Substantia nigra (tissue), 51 donors: ENCODE measurements at places on chromosomes 12 and 14.
A peak's percentile ranks its signal among the peaks of the same experiment; 100 is the strongest.

DNA sequence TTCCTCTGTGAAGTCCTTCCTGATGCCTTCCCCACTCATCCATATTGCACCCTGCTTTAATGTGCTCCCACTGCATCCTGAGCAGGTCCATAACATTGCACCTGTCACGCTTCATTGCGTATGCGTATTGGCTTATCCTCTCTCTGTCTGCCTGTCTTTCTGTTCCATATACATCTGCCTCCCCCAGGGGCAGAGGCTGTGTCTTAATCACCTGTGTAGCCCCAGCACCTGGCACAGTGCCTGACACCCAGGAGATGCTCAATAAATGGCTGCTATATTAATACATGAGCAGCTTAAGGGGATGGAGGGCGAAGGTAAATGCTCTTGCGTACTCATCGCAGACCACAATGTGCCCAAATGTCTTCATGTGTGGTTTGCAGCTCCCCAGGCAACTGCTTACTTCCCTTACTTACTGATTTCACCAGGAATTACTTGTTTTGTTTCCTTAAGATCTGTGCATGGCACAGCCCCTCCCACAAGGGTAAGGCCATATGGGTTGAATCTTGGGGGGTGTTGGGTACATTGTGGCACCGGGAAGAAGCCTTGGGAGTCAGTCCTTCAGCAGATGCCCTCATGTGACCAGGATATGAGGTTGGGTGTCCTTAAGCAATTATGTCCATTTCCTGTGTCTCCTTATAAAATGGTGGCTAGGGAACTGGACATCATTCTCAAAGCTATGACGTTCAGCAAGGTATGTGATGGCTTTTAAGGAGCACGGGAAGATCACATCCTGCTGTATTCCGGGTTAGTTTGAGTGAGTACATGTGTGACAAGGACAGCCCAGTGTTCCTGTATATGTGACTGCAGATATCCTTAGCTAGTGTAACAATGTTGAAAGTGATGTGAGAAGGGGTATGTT is 848 bp upstream of the CPNE6 start:
- DNase-seq, result no peak

DNA sequence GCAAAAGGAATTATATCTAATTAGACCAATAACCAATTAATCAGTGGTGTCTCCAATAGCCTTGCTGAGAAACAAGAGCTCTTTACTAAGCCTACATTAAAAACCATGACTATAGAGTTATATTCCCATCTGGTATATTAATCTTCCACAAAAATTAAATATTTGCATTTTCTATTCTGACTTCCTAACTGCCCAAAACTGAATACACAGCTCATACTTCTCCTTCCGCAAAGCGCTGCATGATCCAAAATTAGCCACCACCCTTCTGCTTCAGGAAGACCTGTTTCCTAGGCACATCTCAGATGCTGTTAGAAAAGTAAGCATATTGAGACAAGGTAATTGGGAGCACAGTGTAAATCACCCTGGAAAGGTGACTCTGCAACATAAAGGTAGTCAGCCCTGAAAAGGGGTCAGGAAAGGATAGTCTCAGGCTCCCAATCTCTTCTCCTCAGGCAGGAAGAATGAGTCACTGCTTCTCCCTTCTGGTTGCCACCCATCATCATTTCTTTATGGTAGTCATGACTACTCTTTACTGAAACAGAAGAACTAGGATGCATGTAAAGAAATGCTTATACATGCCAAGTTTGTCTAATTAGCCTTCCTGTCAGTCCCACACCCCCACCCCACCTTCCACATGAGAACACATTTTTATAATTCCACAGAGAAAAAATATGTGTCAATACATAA is 54.3 kb downstream of the PLCZ1 start:
- DNase-seq, result no peak

- no peak for DNase-seq
Observed at GRCh38 chr14:100168506-100168905, 9.1 kb upstream of the DEGS2 start.

- DNase-seq, result no peak
Observed at GRCh38 chr12:11678781-11679180, 29.3 kb downstream of the ETV6 start.

DNA sequence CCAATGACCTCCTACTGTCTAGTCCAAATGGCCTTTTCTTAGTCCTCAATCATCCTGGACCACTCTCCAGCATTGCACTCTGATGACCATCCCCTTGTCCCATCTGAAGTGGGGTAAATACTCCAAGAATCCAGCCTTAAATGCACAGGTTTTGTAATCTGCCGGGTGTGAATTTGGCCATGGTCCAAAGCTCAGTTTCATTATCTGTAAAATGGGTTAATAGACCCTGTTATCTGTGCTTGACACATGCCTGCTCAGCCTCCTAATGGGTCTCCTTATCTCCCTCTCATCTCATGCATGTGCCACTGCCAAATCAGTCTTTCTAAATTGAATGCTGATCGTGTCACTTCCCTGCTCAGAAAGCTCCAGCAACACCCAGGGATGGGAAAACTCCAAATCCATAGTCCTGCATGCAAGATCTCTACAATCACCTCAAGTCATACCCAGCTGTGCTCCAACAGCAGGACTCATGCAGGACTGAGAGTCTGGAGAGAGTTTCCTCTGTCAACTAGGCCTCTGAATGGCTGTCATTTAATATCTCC is 22.3 kb downstream of the LGR5 start:
- no peak for DNase-seq

GRCh38 chr12:83197483-83197914 is 510.8 kb downstream of the TMTC2 start:
- DNase-seq, result no peak

GRCh38 chr12:124681779-124682391 is 114.5 kb upstream of the NCOR2 start:
- DNase-seq, result no peak

DNA sequence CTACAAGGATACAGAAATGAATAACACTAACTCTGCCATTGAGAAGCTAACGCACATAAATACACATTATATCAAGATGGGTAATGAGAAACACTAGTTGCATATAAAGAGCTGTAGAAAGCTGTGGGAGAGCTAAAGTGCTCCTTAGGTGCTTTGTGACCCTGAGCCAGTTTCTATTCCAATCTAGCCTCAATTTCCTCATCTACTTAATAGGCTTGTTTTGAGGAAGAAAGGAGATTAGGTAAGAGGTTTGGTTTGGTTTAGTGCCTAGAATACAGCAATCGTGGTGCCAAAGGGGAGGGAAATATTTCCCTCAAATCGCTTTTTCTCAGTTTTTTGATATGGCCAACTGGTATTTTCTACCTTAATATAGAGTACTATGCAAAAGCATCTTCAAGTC is 994 bp downstream of the SRP54 start:
- no peak for DNase-seq

- no peak for DNase-seq
Observed at GRCh38 chr12:1800401-1801302, 19.7 kb upstream of the LRTM2 start.

GRCh38 chr12:51242876-51243275 is 4.2 kb downstream of the DAZAP2 start:
- no peak for DNase-seq

DNA sequence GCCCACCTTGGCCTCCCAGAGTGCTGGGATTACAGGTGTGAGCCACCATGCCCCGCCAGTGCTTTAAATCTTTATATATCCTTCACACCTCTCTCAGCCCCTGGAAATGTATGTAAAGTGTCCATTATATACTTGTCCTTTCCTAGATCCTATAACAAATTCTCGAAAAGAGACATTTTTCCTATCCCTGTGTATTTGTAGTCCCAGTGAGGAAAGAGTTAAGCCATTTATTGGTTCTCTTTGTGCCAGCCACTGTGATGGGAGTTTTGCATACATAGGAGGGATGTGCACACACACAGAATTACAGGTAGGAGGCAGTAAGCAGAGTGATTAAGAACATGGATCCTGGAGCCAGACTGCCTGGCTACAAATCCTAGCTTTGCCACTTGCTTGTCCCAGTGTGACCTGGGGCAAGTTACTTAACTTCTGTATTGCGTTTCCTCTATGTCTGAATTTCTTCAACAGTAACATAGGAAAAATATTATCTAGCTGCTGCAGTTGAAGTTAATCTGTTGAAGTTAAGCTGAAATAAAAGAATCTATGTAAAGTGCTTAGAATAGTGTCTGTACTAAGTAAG is 2.1 kb upstream of the RABGGTA start:
- no peak for DNase-seq

DNA sequence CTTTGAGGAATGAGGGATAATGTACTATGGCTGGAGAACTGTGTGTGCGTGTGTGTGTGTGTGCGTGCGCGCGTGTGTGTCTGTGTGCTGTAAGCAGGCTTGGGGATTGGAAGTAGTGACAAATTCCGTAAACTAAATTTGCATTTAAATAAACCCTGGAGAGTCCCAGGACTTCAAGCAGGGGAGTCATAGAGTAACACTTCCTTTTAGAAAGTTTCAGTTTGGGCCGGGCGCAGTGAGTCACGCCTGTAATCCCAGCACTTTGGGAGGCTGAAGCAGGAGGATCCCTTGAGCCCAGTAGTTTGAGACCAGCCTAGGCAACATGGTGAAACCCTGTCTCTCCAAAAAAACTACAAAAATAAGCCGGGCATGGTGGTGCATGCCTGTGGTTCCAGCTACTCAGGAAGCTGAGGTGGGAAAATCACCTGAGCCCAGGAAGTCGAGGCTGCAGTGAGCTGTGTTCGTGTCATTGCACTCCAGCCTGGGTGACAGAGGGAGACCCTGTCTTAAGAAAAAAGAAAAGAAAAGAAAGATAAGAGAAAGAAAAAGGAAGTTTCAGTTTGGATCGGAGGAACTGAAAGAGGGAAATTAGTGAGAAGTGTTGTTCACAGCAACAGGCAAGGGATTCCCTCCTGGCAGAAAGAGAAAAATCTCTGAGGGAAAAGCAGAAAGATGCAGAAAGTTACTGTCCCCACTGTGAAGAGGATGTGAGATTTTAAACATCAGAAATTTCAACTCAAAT is 222.7 kb upstream of the SOX5 start:
- DNase-seq, result no peak

DNA sequence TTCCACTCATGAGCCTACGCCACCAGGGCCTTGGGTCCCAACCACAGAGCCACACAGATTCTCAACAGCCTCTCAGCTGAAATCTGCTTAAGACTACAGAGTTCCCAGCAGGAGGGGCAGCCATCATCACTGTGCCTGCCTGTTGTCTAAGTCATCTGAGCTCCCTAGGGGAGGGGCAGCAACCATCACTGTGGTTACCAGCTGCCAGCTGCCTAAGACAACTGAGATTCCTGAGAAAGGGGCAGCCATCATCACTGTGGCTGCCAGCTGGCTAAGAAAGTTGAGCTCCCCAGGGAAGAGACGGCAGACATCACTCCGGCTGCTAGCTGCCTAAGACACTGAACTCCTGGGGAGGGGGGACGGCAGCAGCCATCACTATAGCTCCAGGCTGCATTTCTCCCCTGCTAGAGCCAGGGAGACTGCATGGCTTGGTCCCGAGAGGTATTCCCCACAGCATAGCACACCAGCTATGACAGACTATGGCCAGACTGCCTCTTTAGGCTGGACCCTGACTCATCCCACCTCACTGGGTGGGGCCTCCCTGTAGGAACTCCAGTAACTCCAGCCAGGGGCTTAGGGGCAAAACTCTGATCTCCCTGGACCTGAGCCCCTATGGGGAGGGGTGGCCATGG is 37.2 kb upstream of the C14orf132 start:
- no peak for DNase-seq

- no peak for DNase-seq
Observed at GRCh38 chr14:43168371-43168925, 1338.6 kb downstream of the FSCB start.

DNA sequence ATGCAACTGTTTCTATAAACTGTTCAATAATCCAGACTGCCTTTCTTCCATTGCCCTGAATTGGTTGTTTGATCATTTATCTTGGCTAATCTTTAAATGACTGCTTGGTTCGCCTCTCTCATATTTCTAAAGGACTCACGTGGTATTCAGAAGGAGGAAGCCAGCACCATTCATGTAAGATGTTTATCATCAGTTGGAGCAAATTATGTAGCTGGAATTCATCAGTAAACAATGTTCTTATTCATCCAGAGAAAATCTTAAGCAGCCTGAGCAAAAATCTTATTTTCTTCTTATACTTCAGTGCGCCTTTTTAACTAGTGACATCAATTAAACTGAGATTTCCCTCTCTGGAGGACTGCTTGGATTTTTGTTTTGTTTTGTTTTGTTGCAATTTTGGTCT is 538.7 kb upstream of the TMEM132C start:
- DNase-seq, result no peak

GRCh38 chr12:105928436-105928835 is 210.3 kb downstream of the NUAK1 start:
- DNase-seq, result no peak

- DNase-seq, result no peak
Observed at GRCh38 chr12:75571656-75572205, 60.3 kb upstream of the KRR1 start.

DNA sequence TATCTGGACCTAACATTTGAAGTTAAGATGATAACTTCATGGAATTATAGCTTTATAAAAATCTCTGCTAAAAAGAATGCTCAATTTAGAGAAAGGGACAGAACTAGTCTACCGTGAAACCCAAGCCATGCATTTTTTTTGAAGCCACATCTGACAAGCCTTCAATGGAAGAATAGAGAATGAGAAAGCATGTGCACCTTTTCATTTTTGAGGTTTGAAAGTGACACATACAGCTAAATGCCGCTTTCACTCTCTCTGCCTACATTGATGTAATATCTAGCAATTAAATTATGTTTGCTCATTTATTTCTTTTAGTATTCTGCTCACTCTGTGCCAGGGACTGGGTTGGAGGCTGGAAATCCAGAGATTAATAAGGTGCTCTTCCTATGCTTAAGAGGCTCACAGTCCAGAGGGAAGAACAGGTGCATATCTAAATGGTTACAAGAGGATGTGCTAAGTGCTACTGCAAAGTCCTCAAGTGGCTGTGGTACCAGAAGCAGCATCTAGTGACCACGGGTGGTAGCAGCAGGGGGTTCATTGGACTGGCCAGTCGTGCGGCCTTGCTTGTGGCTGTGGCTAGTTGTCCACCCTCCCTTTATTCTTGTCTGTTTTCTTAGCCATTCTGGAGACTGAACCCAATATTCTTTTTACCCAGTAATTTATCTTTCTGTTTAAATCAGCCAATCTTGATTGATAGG is 60.4 kb downstream of the PPP1R36 start:
- DNase-seq, result no peak

- DNase-seq, result no peak
Observed at GRCh38 chr12:116432314-116432750, 126.8 kb upstream of the MAP1LC3B2 start.

- no peak for DNase-seq
Observed at GRCh38 chr14:32043624-32044023, 33.5 kb upstream of the ARHGAP5 start.

- DNase-seq, result peak; percentile 49
Observed at GRCh38 chr12:130818635-130819576, 20.1 kb downstream of the STX2 start.
